ENCODE measurements at places on chromosomes 11 and 22.
A peak's percentile ranks its signal among the peaks of the same experiment; 100 is the strongest.

- no peak for DNase-seq
Measured at GRCh38 chr22:28743852-28744251, 2.0 kb downstream of the HSCB start.

DNA sequence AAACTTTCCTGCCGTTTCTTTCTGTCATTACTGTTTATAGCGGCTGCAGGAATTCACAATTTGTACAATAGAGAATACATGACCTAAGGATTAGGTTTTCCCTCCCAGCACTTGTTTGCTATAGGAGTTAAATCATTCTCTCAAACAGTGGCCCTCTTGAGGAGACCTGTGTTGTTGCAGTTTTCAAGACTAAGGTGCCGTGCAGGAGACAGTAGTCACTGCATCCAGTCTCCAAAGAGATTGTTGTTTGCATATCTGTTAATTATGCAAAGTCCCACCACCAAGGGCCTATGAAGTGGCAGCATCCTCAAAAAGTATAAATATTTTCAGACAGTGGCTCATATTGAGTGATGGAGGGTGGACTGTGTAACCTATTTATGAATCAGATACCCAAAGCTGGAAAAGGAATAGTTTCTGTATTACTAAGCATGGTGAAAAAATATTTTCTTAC is 2.3 kb downstream of the PRSS23 start:
- DNase-seq, result no peak

DNA sequence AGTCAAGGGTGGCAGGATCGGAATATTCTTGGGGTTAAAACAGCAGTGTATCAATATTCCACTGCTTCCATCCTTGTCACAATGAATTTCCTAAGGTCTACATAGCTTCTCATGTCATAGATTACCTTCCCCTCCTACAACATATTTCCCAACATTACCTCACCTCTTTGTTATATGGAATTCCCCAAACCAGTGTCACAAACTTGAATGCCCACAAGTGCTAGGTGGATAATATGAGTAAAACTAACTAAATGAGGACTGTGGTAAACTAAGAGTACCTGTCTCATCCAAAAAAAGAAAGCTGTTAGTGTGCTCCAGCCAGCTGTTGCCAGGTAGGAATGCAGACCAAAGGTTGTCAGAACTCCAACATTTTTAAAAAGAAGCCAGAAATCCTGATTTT is 17.0 kb upstream of the NUCB2 start:
- DNase-seq, result no peak

DNA sequence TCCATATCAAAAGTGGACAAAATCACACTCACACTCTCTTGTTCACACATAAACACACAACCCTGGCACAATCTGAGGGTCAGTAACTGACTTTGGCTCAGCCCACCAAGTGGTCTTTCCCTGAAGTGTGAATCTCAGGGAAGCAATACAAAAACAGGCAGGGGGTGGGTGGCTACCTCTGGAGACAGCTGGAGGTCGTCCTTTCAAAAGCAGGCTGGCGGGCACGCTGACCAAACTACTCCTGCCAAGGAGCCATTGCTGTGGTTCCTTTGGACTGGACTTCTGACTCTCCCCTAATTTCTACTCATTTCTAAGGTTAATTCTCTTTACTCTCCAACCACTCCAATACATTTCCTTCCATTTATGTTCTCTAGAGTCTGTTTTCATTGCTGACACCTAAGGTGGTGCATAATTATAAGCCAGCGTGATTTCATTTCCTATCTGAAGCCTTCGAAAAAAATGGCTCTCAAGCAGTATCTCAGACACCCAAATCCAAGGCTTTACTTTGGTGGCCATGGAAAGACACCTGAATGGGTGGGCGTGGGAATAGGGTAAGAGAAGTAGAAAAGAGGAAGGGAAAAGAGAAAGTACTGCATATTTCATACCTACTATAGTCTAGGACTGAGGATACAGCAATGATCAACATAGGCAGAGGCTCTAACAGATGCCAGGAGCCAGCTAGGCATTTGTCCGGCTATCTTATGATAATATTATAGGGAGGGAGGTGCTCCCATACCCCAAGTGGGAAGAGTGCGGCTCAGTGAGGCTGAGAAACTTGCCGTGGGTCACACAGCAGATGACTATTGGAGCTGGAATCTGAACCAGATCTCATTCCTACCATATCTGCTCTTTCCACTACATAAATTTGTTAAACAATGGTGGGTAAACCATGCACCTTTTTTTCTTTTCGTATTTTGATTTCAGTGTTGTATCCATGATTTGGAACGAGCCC is 22.0 kb downstream of the FZD4 start:
- no peak for DNase-seq

GRCh38 chr11:87421422-87421821 is 383.7 kb downstream of the TMEM135 start:
- no peak for DNase-seq

DNA sequence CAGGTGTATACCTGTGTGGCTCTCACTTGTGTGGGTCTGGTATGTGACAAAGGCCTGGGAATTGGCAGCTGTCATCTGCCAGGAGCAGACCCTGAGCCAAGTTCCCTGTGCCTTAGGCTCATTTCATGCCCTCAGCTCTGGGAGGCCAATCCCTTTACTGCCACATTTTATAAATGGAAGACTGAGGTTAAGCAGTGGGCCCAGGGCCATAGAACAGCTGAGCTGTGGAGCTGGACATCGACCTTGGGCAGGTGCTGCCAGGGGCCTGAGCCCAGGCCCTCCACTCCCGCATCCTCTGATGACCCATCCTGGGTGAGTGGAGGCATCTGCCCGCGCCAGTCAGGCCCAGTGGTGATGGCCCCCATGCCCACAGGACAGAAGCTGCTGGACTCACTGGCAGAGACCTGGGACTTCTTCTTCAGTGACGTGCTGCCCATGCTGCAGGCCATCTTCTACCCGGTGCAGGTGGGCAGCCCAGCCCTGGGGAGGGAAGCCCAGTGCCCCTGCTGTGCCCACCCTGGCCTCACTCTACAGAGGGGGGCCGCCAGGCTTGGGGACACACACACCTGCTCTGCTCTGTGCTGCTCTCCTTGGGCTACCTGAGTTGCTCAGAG is 20.9 kb upstream of the ARHGAP8 start:
- no peak for DNase-seq

GRCh38 chr22:30511109-30511508 is 5.6 kb upstream of the SEC14L4 start:
- no peak for DNase-seq

DNA sequence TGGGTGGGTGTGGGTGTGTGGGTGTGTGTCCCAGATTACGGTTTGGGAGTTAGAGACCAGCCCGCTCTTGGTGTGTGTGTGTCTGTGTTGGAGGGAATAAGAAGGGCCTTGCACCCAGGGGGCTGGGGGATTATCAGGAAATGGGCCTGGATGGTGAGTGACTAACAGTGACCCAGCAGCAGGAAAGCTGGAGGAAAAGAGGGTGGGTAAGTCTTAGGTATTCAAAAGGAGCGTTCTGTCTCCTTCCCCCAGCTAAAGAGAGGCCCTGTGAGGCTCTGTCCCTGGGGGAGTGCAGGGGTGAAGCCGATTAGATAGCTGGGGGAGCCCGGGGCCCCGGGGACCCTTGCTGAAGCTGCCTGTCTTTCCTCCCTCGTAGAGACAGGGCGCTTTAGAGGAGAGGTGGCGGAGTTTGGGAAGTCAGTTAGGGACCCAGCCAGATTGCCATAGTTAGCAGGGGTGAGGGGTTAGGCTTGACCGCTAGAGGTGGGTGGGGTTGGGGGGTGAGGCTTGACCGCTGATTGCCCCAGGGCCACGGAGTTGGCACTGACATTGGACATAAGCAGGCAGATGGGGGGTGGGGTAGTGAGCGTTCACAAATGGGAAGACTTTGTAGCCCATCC is 1.5 kb downstream of the OAF start:
- DNase-seq, result no peak

GRCh38 chr11:32781721-32782120 is 12.7 kb downstream of the CCDC73 start:
- no peak for DNase-seq

- peak; percentile 38 for DNase-seq
Measured at GRCh38 chr11:44623341-44623730, 57.9 kb downstream of the CD82 start.

GRCh38 chr11:116714902-116715301 is 57.9 kb downstream of the BUD13 start:
- no peak for DNase-seq

GRCh38 chr11:89421718-89422117 is 69.5 kb downstream of the NOX4 start:
- no peak for DNase-seq

DNA sequence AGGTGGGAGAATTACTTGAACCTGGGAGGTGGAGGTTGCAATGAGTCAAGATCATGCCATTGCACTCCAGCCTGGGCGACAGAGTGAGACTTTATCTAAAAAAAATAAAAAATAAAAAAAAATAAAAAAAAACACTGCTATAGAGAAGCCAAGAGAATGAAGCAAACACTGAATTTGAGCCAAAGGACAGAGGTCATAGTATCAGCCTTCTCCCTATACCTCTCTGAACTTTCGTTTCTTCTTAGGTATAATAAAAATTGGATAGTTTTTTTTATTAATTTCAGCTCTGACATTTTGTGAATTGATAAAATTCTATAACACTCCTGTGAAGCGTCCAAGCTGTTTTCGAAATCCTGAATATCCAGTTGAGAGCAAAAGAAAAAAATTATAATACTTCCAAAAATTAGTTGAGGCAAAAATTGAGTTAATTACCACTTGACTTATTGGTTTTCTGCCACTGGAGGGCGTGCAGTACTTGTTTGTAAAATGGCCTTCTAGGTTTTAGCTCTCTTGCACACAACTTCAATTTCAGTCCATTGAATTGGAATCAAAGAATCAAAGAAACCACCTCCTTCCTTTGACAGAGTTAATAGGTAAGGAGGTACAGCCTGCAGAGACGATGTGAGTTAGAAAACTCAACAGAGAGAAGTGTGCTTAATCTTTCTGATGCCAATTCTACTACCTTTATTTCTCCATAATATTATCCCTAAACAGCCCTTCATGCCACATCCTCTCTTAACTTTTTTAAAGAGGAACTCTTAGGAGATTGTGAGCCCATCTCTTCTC is 143.2 kb downstream of the BBOX1 start:
- peak; percentile 38 for DNase-seq

DNA sequence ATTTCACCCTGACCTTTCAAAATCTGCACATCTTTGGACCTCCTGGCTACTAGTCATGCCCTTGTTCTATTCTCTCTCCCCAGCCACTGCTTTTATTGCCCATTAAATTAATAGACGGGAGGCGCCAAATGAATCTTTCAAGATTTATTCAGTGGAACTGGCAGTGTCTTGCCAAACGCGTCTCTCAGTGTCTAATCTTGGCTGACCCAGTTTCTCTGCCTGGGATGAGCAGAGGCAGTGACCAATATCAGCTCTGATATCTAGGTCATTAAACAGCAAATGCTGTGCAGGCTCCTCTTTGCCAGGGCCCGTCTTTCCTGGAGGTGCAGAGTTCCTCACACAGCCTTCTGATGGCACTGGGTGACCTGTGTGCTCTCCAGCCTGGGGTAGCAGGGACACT is 74.0 kb downstream of the TRAF6 start:
- no peak for DNase-seq

GRCh38 chr11:66242095-66242765 is 26.2 kb upstream of the RAB1B start:
- DNase-seq, result no peak

GRCh38 chr11:12914400-12914912 is 94.7 kb upstream of the RASSF10 start:
- DNase-seq, result no peak

GRCh38 chr22:32991353-32992101 is 66.7 kb downstream of the SYN3 start:
- DNase-seq, result no peak

DNA sequence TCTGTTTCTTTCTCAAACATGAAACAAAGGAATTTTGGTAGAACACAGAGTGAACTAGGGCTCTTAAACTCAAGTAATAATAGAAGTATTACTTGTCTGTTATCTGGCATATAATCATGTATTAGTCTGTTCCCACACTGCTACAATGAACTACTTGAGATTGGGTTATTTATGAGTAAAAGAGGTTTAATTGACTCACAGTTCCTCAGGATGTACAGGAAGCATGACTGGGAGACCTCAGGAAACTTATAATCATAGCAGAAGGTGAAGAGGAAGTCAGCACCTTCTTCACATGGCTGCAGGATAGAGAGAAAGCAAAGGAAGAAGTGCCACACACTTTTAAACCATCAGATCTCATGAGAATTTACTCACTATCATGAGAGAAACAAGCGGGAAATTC is 273.4 kb downstream of the ETS1 start:
- DNase-seq, result no peak

GRCh38 chr11:96389720-96390487 is at the start of the genes CCDC82 and JRKL:
TSS of gene CCDC82 (minus strand) at chr11:96389912. CDS start at chr11:96384747, 5,165 bp downstream.
TSS of gene JRKL (plus strand) at chr11:96390013. CDS start at chr11:96390650, 637 bp downstream.
- DNase-seq, result peak; percentile 99

DNA sequence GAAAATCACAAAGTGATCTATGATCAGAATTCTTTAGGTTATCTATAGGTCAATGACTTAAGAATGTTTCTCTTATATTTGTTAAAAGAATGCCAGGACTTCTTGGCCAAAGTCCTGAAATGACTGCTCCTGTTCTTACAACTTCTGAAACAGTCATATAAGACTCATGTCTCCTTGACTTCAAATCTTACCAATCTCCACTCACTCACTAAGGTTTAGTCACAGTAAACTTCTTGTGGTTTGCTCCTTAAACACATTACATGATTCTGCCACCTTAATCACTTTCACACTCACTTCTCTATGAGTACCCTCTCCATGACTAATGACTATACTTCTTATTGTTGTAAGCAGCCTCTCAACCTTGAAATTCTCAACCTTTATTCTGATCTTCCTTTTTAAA is 648.7 kb upstream of the CCDC179 start:
- DNase-seq, result no peak

GRCh38 chr11:116651737-116652237 is 121.0 kb downstream of the BUD13 start:
- DNase-seq, result no peak

DNA sequence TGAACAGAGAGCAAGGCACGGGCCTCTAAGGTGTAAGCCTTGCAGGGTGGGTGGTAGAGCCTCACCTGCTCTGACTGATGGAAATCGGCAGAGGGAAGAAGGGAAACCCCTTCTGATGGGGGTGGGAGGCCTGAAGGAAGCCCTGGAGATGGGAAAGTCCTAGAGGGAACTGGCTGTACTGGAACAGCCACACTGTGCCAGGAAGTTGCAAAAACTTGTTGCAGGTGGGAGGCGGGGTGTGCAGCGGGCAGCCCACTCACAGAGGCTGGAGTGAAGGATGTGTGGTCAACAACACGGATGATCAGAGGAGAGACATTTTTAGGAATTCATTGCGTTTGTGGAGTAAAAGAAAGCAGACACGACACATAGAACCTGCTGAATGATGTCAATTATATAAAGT is 91.3 kb downstream of the ZC3H12C start:
- DNase-seq, result no peak

GRCh38 chr11:2743427-2744110 is 43.8 kb upstream of the KCNQ1OT1 start:
- no peak for DNase-seq

GRCh38 chr11:32374261-32374711 is 61.1 kb downstream of the WT1 start:
- no peak for DNase-seq
